T-helper 2 cell (primary cell): ENCODE measurements at places on chromosomes 5 and 9.

- DNase-seq = no peak
Measured at GRCh38 chr5:20678814-20679298, 690.9 kb upstream of the CDH18 start.

- DNase-seq = no peak
Measured at GRCh38 chr5:141743866-141744272, 61.8 kb upstream of the ARAP3 start.

- no peak for DNase-seq
Measured at GRCh38 chr9:89567649-89568048, 37.2 kb upstream of the GADD45G start.

GRCh38 chr5:58149345-58149744, 310.5 kb downstream of the PLK2 start:
- no peak for DNase-seq

GRCh38 chr5:116517488-116517887, 57.1 kb downstream of the SEMA6A start:
- DNase-seq = no peak

DNA sequence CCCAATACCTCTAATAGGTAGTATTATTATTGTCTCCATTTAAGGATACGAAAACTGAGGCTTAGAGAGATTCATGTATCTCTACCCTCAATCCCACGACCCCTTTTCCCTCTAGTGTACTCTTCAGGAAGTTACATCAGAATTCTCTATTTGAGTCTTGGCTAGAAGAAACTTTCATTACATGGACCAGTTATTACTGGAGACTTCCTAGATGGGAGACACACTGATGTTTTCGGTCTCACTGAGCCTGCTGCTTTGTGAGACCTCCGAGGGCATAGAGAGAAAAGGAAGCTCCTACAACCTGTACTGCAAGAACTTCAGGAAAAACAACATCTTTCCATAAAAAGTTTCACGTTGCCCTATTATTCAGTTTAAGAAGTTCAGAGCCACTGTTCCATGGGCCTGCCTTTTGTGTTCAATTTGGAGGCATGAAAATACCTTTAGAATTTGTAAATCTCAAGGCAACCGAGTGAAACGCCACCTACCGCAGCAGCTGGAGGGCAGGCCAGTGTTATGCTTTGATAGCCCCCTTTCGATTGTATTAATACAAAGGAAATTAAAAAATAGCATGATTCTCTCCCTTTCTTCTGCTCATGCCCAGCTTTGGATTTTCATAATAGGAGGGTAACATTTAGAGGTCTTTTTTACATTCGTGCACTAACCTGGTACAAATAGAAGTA, 223.3 kb downstream of the EBF1 start:
- DNase-seq = no peak

GRCh38 chr5:154244476-154244875, 53.9 kb downstream of the GALNT10 start:
- no peak for DNase-seq

DNA sequence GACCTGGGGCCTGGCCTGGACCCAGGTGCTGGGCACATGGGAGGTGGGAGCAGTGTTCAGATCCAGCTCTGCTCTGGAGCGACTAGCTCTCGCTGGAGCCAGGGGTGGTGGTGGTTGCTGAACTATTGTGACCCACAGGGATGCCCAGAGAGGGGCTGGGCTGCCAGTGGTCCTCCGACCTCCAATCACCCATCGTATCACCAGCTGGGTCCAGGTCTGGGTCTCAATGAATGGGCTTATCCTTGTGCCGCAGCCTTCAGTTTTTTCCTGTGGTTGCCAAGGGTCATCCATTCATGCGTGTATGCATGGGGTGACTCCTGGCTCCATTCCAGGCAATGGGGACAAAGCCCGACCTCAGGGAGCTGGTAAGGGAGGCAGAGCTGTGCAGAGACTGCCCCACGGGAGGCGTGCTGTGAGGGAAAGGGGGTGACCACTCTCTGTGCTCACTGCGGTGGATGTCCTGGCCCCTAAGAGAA, 68.6 kb upstream of the RNF130 start:
- DNase-seq = no peak

GRCh38 chr5:74471875-74472274, 168.7 kb downstream of the ENC1 start:
- no peak for DNase-seq

DNA sequence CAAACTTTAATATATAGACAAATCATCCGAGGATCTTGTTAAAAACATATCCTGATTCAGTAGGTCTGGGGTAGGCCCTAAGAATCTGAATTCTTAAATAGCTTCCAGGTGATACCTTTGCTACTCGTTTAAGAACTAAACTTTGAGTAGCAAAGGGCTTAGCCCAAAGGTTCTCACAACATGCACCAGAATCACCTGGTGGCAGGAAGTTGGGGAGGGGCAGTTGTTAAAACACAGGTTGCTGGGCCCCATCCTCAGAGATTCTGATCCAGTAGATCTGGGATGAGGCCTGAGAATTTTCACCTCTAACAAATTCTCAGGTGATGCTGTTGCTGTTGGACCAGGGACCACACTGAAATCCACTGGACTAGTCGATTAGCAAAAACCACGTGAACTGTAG, 20.0 kb upstream of the RGMB start:
- DNase-seq = no peak

DNA sequence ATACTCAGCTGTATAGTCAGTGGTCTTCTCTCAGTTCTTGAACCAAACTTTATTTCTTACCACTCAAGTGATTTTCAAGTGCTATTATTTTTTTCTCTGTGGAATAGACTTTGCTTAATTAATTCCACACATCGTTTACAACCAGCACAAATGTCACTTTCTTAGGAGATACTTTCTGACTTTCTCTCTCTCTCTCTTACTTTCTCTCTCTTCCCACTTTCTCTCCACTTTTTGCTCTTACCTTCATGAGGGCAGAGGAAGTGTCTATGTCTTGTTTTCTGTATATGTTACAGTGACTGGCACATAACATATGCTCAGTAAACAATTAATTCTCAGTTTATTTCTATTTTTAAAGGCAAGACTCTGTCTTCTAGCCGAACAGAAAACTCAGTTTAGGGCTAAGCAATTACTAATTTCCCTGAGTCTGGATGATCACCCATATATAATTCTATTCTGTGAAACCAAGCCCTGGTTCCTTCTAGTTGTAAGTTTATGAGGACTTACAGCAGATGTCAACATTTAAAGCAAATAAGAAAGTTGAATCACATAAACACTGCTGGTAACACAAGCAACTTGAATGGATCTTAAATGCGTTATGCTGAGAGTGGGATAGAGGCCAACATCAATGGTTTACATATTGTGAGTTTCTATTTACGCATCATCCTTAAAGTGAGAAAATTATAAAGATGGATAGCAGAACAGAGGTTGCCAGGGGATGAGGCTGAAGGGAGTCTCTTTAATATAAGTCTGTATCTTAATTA, 791.4 kb downstream of the MTRR start:
- DNase-seq = no peak

GRCh38 chr9:84818791-84819190, 149.3 kb downstream of the NTRK2 start:
- DNase-seq = no peak

- DNase-seq = no peak
Measured at GRCh38 chr5:122741681-122742080, 33.2 kb upstream of the SNX2 start.

GRCh38 chr9:120901755-120902568, 24.6 kb downstream of the TRAF1 start:
- no peak for DNase-seq

DNA sequence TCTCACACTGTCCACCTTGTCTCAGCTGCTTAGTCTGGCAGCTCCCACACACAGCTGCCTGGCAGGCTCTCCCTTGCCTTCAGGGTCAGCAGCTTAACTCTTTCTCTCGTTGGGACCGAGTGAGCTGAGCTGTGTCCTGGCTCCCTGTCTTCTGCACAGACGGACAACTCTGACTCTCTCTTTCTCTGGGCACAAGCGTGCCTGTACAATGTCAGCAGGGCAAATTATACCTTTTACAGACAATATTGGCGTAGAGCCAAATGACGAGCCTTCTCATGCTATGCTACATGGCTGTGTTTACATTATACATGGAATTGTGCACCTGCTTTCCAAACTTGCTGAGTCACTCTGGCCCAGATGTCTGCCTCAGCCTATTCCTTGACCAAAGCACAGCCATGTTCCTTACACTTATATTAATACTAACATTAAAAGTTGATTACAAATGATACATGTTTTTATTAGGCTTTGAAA, 188.6 kb downstream of the CYLC2 start:
- DNase-seq = no peak

DNA sequence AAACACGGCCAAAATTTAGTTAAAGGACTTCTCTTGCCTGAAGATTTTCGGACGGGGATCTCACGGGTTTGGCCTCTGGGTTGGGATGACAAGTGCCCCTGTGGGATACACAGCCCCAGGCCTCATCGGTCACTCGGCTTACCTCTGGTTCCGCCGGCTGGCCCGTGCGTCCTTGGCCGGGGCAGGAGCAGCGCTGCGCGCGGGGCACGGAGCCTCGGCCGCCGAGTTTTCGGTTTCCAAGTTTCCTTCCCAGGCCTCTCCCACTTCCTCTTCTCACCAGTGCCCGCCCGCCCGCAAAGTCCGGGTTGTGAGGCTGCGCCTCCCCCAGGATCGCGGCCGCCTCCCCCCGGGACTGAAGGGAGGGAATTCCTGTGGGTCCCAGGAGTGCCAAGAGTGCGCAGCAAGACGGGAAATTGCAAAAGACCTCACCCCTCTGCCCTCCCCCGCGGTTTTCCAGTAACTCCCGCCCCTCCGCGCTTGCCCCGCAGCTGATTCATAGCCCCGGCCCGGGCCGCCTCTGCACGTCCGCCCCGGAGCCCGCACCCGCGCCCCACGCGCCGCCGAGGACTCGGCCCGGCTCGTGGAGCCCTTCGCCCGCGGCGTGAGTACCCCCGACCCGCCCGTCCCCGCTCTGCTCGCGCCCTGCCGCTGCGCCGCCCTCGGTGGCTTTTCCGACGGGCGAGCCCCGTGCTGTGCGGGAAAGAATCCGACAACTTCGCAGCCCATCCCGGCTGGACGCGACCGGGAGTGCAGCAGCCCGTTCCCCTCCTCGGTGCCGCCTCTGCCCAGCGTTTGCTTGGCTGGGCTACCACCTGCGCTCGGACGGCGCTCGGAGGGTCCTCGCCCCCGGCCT, at the start of gene OSMR:
TSS of gene OSMR (plus strand) at position 487 of the 853 bp plus-strand sequence. CDS start 23,033 bp downstream, outside the sequence.
- DNase-seq = no peak

DNA sequence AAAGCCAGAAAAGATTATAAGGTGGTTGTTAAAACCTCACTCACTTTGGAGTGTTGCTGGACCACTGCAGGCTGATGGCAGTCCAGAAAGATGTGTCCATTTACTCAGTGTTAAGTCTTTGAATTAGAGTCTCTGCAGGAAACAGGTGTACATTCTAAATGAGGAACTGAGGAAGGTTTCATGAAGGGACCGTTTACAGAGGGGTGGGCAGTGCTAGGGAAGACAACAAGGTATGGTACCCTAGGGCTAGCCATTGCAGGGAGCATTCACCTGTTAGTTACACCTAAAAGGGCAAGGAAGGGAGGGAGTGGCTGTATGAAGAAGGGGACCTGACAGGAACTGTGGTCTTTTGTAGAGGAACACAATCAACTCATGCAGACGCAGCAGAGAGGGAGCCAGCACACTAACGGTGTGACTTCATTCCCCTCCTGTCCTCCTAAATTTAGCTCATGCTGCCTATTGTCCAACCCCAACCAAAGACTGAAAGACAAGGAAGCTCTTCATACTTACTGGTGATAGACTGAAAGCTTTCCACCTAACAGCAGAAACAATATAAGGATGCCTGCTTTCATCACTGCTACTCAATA, 32.2 kb upstream of the PAX5 start:
- DNase-seq = no peak

- no peak for DNase-seq
Measured at GRCh38 chr5:75368391-75368790, 31.4 kb downstream of the HMGCR start.

DNA sequence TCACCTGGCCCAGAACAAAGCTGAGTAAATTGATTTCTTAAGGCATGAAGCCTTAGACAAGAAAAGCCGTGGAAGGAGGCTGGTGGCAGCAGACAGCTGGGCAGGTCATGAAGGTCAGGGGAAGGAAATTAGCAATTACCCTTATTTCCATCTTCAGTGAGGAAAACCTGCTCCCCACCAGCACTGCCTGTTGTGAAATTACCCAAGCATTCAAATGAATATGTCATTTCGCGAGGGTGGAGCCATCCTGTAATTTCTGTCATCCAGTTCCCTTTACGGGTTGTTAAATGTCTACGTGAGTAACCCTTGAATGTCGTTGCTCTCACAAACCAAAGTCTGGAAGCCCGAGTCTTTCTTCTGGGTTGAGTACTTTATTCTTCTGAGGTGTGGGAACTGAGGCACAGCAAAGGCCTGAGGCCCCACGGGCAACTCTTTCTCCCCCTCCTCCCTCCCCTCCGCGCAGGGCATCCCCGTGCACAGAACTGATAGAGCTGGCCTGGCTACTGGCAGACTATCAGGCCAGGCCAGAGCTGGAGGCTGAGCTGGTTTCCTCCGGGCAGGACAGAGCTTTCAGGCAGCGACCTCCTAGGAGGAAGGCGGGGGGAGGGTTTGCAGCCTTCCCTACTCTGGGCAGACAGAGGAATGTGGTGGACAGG, 22.0 kb upstream of the AK3 start:
- no peak for DNase-seq

DNA sequence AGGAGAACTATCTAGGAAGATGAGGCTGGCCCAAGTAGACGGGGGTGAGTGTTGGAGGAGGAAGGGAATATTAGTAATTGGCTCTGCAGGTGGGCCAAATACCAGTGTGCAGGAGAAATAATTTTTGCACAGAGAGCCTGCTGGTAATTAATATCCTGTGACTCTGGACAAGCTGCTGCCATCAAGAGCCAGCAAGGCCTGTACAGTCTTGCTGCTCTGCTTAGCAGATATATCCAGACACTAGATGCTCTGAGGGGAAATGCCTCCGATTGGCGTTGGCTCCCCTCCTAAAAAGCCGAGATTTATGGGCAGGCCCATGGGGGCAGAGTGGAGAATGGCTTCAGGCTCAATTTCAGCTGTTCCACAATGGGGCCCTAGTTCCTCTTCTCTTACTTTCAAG, 29.6 kb upstream of the ASTN2 start:
- no peak for DNase-seq

DNA sequence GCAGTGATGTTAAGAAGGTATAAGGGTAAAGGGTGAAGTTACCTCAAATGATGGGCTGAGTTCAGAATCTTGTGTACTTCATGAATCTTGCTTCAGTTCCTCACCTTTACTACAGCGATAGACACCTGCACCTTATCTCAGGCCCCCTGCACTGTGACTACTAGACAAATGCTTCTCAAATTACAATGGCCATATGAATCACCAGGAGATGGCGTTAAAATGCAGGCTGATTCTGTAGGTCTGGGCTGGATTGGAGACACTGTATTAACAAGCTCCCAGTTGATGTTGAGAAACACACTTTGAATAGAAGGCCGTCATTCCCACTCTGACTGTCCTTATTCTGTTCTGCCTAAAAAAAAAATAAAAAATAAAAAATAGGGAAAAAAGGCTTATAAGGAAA, 29.8 kb downstream of the TARS1 start:
- no peak for DNase-seq

GRCh38 chr9:127027694-127028093, 94.7 kb downstream of the ANGPTL2 start:
- no peak for DNase-seq

GRCh38 chr9:89548071-89548638, 50.2 kb upstream of the SEMA4D start:
- DNase-seq = no peak

- DNase-seq = no peak
Measured at GRCh38 chr5:34452170-34452828, 203.8 kb upstream of the RAI14 start.

GRCh38 chr5:175701797-175702196, 43.9 kb downstream of the HRH2 start:
- DNase-seq = no peak

- no peak for DNase-seq
Measured at GRCh38 chr5:97478483-97478882, 295.4 kb upstream of the RIOK2 start.
